ENCODE measurements at places on chromosomes 4 and X.

- DNase-seq, result no peak
These were observed 170.9 kb upstream of the GRIA3 start for GRCh38 chrX:123013141-123013540.

- DNase-seq, result no peak
These were observed 9.1 kb downstream of the ELF2 start for GRCh38 chr4:139167774-139168444.

DNA sequence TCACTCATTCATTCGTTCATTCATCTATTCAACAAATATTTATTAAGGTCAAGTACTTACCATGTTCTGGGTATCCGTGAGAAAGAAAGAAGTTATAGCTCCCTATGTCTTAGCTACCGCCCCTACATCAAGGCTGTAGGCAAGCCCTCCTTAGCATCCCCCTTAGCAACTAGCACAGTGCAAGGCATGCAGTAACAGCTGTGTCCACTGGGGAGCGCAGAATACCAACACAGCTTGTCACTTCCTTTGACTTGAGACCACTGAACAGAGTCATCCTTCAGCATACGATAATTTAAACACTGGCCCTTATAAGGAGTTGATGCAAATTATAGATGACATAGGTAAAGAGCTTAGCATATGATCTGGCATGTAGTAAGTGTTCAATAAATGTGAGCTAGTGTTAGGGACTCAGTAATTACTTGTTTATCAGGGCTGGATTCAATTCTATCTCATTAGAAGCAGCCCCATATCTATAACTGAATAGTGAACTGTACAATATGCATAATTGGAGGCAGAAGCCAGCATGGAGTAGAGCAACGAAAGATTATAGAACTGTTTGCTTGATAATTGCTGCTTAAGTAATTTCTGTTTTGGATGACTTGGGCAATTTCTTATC, 8.7 kb downstream of the KIAA1210 start:
- no peak for DNase-seq

DNA sequence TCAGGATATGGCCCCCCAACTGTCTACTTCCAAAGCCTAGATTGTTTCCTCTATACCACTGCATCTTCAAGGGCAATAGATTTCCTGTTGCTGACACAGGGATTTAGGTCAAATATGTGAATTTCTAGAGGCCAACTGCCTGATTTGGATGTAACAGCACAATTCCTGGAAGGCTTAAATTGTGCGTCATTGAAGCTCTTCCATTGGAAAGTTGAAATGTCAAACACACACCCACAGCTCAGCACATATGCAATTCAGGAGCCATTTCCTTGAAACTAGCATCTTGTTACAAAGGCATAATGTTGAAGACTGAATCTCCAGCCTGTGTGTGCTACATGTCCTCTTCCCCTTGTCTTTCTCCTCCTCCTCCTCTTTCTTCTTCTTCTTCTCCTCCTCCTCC, 158.6 kb downstream of the STK32B start:
- no peak for DNase-seq

DNA sequence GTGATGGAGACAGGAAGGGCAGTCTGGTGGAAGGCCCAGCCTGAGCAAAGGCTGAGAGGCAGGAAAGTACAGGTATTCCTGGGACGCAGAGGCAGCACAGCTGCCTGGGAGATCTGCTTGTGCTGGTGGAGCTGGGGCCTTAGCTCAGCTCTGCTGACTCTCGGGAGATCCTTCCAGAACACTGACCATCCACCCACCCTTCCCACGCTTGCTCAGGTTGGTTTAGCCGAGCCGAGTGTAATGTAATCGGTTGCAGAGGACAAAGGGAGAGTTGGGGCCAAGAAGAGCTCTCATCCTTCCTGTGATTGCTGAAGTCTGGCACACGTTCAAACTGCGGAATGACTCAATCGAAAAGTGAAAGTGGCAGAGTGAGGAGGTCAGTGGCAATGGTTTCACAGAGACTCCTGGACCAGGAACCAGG, 43.1 kb upstream of the GPR78 start:
- no peak for DNase-seq

DNA sequence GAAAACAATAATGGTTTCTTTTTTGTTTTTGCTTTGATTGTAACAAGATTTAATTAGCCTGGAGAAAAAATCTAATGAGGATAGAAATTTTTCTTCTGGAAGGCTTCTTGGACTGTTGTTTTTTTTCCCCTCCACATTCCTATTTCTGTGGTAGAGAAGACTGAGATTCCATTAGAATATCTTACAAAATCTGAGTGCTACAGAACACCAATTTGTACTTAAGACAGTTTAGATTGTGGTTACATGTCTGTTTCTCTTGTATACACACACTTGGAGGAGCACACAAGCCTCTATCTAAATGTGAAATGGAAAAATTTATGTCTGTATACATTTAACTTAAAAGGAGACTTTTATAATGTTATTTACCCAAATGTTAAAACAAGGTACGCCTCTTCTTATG, 176.9 kb upstream of the ARSJ start:
- DNase-seq, result no peak

DNA sequence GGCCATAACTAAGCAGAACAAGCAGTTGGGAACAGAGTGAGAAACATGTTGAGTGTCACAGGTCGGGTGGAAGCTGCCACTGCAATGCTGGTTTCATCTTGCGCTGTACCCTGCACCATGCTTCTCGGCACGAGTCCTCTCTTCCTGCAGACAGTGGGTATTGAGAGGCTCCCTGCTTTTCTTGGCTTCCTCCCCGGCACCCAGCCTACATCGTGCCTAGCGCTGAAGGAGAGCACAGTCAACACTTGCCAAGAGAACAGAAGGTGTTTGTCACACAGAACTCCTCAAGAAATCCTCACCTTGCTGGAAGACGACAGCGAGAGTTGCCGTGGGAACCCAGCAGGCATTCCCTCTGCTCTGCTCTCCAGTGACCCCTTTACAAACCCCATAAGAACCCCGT, 53.6 kb downstream of the EVC2 start:
- no peak for DNase-seq

GRCh38 chr4:69060651-69061308, 35.5 kb upstream of the UGT2B7 start:
- no peak for DNase-seq

- no peak for DNase-seq
These were observed 5.6 kb upstream of the CT47C1 start for GRCh38 chrX:119067023-119067739.

GRCh38 chr4:153393397-153393796, 48.9 kb downstream of the MND1 start:
- no peak for DNase-seq

GRCh38 chrX:128518508-128518907, 466.3 kb upstream of the ACTRT1 start:
- DNase-seq, result no peak

- no peak for DNase-seq
These were observed 14.3 kb upstream of the C4orf50 start for GRCh38 chr4:6032249-6033244.

DNA sequence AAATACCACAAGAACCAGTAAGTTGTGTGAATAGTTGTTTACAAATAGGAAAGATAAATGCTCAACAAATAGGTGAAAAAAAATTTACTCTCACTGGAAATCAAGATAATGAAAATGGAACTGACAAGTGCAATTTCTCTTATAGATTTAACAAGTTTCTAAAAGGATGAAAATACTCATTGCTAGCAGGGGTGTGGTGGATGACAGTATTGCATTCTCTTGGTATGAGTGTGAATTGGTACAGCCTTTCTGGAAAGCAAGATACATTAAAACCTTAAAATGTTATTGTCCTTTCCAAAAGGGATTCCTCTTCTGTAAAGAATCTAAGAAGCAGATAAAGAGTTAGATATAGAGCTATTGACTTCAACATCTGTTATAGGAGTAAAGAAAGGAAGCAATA, 240.0 kb upstream of the RPS6KA3 start:
- DNase-seq, result no peak

DNA sequence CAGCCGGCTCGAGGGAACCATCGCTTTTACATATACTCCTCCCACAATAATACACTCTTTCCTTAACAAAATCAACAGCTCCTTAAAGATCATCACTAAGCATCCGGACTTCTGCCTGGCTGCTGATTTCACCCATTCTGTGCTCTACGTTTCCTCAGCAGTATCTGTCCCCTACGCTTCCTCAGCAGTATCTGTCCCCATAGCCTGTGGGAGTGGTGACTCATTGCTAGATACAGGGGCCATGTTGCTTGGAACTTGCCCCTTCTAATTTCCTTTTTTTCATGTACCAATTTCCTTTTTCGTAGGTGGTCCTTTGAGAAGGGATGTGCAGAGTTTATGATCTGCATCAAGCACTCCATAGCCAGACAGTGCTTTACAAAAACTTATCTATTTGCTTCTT, 18.6 kb downstream of the MAP3K15 start:
- DNase-seq, result no peak

DNA sequence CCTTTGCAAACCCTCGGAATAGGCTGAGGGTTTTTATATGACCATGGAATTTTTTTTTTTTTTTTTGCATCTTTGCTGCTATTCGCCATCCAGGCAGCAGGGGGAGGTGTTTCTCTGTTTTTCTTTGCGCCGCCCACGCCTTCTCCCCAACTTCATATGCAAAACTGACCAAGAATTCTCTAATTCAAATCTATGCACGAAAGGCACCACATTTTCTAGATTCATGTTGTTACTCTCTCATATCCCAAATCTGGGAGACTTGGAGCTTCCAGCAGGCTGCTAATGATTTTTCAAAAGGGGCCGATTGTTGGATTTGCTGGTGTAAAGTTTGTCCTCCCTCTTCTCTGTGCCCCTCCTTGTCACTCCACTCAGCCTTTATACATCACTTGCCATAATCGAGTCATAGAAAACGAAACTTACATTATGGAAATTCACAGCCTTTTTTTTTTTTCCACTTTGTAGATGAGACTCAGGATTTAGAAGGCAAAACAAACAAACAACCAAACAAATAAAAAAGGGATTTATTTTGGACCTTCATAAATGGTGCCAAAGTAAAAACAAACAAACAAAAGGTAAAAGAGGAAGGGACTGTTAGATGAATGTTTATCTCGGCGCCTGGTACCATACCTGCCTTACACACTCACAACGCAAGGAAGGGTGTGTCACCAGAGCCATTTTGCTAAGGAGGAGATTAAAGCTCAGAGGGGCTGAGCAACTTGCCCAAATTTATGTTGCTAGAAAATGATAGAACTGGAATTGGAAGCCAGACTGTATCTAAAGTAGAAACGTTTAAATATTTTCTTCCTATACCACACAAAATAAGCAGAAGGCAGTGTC, 29.3 kb upstream of the BOD1L1 start:
- DNase-seq, result no peak

- DNase-seq, result no peak
These were observed 164.4 kb upstream of the CPEB2 start for GRCh38 chr4:14837860-14838259.

GRCh38 chr4:89492581-89493071, 185.0 kb upstream of the GPRIN3 start:
- DNase-seq, result no peak

DNA sequence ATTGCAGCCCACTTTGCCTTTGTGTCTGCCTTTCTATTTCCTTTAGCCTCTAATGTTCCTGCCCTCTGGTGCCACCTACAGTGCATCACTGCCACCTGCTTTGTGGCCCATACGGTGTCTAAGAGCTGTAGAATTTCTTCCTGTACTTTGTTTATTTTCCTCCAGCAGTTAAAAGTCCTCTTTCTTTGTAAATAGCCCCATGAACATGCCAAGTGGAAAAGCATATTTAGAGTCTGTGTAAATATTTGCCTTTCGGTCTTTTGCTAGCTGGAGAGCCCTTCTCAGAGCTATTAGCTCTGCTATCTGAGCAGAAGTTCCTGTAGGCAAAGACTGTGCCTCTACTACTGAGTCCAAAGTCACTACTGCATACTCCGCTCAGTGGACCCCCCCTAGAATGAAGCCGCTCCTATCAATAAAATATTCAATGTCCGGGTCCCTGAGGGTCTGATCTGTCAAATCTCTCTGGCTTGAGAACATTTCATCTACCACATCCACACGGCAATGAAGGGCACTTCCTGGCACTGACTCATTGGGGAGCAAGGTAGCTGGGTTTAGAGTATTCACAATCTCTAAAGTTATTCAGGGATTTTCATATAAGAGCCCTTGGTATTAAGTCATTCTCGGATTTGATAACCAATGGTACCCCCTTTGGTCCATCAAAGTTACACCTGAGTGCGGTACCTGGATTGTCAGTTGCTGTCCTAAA, 36.3 kb downstream of the SULT1E1 start:
- DNase-seq, result no peak

DNA sequence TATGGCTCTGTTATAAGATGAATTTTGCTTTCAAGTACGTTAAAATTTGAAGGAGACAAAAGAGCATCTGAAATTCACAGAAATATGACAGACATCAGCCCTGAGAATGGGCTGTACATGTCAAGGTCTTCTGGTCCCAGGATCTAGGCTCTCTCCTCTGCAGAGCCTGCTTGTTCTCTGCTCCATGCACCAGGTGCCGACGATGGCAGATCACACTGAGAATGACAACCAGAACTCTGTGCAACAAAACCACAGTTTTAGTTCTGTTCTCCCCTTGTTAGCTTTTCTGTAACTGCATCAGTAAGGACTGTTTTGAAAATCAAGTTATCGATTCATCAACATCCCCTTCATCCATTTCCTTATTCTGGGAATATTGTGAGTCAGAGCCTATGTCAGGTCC, 30.9 kb upstream of the LGI2 start:
- no peak for DNase-seq

GRCh38 chr4:72875138-72875537, 194.4 kb downstream of the COX18 start:
- DNase-seq, result no peak

- no peak for DNase-seq
These were observed 198.6 kb downstream of the MAGEB5 start for GRCh38 chrX:26414534-26414933.

GRCh38 chr4:24266951-24267722, 317.2 kb downstream of the DHX15 start:
- DNase-seq, result no peak

- no peak for DNase-seq
These were observed 49.6 kb downstream of the STARD8 start for GRCh38 chrX:68697036-68697435.

DNA sequence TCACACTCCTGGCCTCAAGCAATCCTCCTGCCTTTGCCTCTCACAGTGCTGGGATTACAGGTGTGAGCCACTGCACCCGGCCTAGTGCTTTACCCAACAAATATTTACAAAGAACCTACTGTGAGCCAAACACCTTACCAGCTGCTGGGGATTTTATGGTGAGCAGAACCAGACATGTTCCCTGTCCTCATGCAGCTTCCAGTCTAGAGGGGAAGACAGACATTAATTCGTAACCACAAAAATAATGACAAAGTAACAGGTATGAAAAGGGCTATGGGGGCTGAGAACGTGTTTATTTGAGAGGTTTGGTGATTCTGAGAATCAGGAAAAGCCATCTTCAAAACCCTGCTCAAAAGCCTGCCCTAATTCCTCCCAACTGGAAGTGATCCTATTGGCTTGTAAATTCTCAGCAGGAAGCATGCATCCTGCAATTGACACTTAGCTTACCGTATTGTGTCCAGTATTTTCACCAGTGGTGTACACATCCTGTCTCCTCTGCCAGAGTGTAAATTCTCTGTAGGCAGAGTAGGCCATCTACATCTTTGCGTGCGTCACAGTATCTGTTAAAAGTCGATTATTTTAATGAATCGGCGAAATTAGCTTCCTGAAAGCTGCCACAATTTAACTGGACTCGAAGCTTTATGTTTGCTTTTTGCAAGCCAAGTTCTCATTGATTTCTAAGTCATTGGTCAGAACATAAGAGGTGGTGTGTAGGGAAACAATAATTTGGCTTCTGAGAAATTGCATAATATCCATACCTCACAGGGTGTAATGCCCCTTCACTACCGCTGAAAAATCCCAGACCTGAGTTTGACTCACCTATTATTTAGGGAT, 67.0 kb downstream of the TMEM156 start:
- no peak for DNase-seq

Data from vagina (tissue), 2 donors.